ENCODE measurements at places on chromosomes 7 and 10.

DNA sequence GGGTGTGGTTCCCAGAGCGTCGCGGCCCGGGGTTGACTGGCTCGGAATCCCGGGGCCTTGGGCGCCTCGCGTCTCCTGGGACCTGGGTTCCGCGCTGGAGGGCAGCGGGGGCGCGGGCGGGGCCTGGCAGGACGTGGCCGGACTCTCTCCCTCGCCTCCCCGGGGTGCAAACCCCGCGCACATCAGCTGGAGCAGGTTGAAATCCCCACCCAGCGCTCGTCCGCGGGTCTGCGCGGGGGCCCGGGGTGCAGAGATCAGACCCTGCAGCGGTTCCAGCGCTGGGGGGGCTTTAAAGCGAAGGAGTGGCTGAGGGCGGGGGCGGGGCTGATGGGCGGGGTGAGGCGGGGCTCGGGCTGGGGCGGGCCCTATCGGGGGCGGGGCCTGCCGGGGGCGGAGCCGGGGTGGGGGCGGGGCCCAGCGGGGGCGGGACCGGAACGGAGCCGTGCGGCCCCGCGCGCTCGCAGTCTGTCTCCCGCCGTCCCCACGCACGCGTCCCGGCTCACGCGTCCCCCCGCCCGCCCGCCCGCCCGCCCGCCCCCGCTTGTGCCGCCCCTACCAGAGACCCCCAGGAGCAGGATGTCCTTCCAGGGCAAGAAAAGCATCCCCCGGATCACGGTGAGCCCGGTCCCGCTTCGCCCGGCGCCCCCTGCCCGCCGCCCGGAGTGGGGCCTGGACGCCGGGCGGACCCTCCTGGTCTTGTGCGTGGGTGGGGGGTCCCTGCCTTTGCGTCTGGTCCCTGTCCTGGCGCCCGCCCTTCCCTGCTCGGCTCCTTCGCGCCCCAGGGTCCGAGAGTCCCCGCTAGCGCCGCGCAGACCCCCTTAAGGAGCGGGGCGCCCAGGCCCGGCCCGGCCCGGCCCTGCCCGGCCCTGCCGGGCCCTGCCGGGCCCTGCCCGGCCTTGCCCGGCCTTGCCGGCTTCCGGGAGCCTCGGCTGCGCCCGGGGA, at the start of gene DPYSL4:
DPYSL4 (plus strand) TSS at position 461 of the 942 bp plus-strand sequence; CDS start at position 577, 116 bp downstream.
- DNase-seq = no peak

- no peak for DNase-seq
Observed at GRCh38 chr7:140085447-140085846, 22.7 kb upstream of the PARP12 start.

DNA sequence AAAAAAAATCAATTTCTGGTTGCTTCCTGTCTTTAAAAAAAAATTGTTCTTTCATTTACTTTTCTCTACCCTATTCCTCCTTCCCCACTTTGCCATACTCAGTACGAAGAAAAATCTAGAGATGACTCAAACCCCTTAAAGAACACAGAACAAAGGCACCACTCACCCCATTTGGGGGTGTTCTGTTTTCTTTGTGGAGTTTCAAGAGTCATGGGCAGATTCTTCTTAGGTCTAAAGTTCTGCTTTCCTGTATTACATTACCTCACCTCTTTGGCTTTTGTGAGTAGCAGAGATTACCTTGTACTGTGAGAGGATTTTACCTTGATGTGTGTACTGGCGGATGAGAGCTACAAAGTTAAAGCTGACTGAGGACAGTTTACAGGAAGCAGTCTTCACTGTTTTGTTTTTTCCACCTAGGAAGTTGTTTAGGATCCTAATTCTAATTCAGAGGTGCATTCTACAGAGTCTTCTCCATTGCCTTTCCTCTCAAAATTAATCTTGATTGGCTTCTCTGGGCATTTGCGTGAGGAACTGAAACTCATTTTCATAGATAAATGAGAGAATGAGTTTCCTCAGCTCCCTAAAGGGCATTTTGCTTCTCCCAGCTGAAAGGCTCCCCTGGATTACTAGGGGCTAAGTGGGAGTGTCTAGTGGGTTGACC, 20.7 kb downstream of the AVL9 start:
- no peak for DNase-seq

- DNase-seq = no peak
Observed at GRCh38 chr10:95097805-95098204, 28.5 kb upstream of the CYP2C8 start.

DNA sequence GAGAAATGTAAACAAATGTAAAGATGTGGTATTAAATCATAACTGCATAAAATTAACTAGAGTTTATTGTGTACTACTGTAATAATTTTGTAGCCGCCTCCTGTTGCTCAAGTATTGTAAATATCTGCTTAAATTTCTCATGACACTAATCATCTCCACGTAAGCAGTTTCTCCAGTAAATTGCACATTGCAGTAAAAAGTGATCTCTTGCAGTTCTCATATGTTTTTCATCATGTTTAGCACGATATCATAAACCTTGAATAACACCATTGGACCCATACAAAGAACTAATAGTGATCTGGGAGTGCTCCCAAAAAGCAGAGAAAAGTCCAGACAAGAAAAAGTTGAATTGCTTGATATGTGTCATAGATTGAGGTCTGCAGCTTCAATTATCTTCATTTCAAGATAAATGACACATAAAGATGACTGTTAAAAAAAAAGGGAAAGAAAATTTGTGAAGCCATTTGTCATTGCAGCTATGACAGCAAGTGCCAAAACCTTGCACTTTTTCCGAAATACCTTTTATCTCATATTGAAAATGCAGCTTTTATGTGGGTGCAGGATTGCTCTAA, 15.3 kb downstream of the LIPA start:
- no peak for DNase-seq

GRCh38 chr10:110501142-110501937, 3.6 kb downstream of the DUSP5 start:
- peak; percentile 95 for DNase-seq

- DNase-seq = peak; percentile 52
Observed at GRCh38 chr10:96832721-96833219, 672 bp downstream of the LCOR start.

DNA sequence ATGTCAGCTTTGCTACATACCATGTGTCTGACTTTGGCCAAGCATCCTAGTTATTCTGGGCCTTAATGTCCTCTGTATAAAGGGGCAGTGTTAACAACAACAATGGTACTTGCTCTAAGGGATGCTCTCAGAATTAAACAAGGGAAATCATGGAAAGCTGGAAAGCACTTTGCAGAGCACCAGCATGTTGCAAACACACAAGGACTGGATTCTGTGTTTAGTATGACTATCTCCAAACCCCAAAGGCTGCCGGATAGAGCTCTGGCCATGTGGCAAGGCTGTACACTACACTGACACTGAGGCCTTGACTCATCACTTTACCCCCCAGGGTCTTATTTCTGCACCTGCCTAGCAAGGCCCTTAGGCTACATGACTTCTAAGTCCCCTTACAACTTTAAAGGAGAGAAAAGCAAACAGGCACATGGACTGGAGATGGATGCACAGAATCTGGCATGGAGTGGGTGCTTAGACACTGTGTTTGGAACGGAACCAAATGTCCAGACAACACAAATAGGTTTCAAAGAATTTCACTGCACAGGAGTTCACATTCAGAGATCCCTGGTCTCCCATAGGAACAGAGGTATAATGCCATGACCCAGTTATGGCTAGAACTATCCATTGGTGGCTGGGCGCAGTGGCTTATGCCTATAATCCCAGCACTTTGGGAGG, 74.6 kb downstream of the FAM13C start:
- no peak for DNase-seq

GRCh38 chr10:19209319-19209718, 160.7 kb downstream of the MALRD1 start:
- no peak for DNase-seq

DNA sequence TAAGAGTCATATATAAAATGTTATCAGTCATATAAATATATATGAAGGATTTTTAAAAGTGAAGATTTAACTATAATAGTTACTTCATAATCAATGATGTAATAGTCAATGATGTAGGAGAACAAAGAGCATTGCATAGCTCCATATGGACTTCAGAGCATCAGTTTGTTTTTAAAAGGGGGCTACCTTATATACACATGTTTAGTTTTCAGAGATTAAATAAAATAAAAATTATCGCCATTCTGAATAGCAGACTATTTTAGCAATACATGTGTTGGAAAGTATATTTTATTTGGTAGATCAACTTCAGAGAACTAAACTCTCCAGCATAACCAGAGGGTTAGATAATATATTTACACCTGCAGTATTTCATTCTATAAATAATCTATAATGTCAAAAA, 29.1 kb upstream of the EPC1 start:
- DNase-seq = no peak

DNA sequence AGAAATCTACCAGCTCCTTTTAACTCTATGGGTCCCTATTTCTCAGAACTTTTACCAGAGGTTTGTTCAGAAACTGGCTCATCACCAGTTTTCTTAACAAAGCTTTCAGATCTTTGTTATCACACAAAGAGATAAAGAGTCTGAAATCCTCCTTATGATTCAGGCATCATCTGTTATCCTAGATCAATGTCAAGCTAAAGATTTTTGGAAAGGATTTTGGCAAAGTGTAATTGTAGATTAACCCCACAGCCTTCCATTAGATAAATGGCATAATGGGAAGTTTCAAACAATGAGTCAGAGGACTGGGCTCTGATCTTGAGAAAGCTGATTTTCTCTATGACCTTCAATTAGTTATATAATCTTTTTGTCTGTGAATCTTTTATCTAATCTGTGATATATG, 192.2 kb downstream of the NXPH1 start:
- DNase-seq = no peak

- DNase-seq = peak; percentile 61
Observed at GRCh38 chr10:101041252-101041761, 10.3 kb downstream of the SFXN3 start.

DNA sequence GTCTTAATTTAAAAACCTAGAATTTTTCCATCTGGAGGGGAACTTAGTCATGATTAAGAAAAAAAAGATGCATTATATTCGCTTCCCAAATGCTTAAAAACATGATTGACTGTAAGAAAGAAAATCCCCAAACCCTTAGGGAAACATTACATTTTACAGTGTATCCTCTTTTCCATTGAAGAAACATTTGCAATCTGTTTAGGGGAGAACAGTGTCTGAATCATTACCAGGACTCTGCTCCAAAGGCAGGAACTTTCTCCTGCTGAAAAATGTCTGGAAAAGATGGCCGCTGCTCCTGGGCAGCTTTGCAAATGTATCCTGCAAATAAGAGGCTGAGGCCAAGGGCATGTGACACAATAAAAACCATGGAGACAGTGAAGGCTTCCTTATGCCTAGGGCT, 173.7 kb downstream of the BUB3 start:
- no peak for DNase-seq

GRCh38 chr7:711093-711921, 15.2 kb upstream of the DNAAF5 start:
- DNase-seq = no peak

- no peak for DNase-seq
Observed at GRCh38 chr10:3433988-3434387, 261.4 kb upstream of the PITRM1 start.

DNA sequence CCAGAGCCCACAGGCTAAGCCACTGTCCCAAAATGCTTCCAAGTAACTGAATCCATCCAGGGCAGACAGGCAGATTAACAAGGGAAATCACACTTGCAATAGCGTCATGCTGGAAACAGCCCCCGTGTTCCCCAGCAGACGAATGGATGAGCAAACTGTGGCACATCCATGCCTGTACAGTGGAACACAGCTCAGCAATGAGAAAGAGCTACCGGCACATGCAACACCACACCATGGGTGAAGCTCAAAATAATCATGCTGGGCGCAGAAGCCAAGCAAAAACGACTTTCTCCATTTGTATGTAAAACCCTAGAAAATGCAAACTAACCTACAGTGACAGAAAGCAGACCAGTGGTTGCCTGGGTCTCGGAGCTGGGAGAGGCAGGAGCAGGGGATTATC, 153.1 kb downstream of the SLIT1 start:
- no peak for DNase-seq

DNA sequence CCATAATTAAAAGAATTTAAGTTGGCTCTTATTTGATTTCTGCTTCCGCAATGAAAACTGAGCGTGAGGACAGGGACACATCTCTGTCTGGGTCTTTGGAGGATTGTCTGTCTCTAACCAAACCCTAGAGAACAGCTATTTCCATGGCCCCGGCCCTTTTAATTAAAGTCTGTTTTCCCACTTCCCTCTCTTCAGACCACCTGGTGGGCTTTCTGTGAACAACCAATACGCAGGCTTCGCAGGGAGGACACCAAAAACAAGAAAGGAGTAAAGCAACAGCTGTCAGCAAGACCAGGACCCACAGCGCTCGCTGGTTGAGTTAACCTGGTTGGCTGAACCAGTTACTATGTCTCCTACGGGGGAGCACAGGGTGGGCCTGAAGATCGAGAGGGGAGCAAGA, 217.1 kb upstream of the FRMD4A start:
- DNase-seq = no peak

DNA sequence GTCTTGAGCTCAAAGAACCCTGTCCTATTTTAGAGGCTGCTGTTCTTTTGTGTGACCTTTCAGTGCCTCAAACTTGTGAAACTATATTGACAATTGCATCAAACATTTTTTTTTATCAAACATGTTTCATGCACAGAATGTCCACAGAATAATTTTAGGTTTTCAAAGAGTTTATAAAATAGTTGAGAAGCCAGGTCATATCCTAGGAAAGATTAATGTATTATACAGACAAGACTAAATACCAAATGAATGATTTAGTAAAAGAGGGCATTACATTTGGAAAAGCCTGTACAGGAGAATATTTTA, 67.0 kb downstream of the CDK6 start:
- no peak for DNase-seq

DNA sequence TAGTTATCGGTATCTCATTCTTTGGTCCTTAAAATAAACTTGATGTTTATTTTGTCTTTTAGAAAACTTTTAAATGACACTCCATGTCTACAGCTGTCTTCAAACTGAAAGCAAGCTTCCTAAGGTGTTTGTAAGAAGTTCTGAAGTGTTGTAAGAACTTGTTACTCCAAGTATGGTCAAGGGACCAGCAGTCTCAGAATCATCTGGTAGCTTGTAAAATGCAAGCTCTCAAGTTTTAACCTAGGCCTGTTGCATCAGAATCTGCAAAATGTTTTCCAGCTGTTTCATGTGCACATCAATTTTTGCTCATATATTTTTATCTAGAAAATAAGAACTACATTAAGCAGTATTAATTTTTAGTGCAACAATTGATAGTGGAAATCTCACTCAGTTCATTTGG, 104.1 kb downstream of the THSD7A start:
- no peak for DNase-seq

DNA sequence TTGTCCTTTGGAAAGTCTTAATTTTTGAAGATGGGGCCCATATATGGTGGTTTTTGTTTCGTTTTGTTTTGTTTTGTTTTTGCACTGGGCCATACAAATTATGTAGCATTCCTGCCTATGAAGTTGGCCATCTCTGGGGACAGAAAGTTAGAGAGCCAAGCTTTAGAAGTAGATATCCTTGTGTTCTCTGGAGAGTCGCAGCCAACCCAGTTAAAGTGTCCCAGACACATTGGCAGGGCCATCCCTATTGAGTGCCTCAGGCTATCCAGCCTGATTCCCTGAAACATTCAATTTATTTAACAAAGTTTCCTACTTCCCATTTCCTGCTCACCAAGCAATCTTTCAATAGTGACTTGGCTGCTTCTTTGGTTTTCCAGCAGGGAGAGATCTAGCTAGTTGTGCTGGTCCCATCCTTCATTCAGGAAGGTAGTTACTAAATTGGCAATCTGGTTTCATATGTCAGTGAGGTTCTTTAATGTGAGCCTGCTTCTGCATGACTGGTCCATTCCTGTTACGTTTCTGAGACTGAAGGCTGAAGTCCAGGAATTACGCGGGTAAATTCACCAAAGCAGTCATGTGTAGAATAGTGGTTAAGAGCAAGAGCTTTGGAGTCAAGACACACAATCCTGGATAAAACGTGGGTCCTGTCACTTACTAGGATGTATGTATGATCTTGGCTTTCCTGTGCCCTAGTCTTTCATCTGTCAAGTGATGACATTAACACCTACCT, 49.3 kb upstream of the HBP1 start:
- no peak for DNase-seq

Measured in RCC 7860 (cell line).